ENCODE measurements at places on chromosomes 5 and 9.

GRCh38 chr5:61397238-61397637, 65.2 kb downstream of the ZSWIM6 start:
- DNase-seq: no peak

- DNase-seq: no peak
Observed at GRCh38 chr9:95095641-95096355, 221.7 kb downstream of the FANCC start.

DNA sequence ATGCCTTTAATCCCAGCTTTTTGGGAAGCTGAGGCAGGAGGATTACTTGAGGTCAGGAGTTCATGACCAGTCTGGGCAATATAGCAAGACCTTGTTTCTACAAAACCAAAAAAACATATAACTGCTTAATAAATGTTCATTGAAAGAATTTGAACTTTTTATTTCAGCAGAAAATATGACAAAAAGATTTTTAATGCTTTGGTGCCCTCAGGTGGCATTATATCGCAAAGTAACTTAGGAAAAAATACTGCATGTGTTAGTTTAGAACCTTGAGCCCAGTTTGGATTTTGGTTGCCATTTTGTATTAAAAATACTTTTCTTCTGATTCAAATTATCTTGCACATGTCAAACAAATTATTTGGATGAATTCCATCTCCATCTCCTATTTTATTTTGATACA, 103.2 kb downstream of the GPBP1 start:
- no peak for DNase-seq

DNA sequence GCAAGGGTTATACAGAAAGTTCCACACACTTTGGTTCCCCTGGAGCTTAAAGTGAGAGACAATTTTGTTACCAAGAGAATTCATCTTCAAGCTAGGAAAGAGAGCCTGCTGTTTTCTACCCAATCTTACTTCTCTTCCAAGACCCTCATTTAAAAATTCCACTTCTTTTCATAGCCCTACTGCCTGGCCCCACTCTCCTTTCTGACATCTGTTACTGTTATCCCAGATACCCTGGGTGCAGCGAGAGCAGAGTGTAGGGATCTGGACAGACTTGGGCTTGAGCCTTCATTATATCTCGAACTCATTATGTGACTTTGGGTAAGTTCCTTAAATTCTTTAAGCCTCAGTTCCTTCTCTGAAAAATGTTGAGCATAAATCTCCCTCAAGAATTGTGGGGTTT, 263.1 kb downstream of the ASTN2 start:
- DNase-seq: no peak

GRCh38 chr5:98880151-98880550, 48.7 kb downstream of the CHD1 start:
- no peak for DNase-seq

DNA sequence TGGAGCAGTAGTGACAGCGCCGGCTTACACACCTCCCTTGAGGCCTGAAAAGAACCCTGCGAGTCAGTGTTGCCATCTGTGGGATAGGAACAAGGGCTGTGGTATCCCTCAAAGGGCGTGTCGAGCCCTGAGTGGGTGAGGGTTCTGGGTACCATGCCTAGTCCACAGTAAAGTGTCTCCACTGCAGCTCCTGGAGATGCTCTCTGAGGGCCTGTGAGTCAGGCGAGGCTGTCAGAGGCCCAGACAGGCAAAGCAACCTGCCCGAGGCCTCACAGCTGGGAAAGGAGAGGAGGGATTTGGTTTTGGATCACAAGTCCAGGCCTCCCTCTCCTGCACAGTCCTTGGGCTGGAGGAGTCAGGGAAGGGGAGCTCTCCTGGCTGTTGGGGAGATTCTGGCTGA, 6.1 kb downstream of the PRRX2 start:
- DNase-seq: no peak

DNA sequence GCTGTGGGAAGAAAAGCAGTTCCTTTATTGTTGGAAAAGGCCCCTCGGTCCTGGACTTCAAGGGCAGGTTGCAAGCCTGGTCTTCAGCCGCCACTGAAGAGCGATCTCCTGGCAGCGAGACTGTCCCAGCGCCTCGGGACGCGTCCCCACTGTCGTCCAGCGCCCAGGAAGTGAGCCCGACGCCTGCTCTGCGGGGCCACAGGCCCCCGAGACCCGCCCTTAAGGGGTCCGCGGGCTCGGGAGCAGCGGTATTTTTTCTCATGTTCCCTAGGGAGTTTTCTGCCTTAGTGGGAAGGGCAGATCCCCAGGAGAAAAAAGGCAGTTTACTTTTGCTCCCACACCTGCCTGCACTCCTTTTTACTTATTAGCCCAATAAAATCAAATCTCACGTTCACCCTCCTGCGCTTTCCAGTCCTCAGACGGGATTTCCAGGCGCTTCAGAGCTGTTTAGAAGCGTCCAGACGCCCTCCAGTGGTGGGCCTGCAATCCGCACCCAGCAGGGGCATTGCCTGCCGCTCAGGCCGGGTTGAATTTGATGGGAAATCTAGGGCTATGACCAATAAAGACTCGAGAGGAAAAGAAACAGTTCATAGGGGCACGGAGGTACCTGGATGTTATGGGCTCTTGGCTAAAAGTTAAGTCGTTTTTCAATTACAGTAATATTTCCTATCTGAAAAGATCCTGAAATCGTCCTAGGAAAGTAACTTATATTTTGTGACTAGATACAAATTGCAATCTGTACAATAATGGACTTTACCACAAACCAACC, 2.8 kb upstream of the EFNA5 start:
- peak; percentile 42 for DNase-seq

- no peak for DNase-seq
Observed at GRCh38 chr9:7973123-7973522, 173.5 kb upstream of the DMAC1 start.

- DNase-seq: no peak
Observed at GRCh38 chr5:5950658-5951057, 427.7 kb downstream of the MED10 start.

- no peak for DNase-seq
Observed at GRCh38 chr9:127083138-127083980, 39.1 kb downstream of the ANGPTL2 start.

DNA sequence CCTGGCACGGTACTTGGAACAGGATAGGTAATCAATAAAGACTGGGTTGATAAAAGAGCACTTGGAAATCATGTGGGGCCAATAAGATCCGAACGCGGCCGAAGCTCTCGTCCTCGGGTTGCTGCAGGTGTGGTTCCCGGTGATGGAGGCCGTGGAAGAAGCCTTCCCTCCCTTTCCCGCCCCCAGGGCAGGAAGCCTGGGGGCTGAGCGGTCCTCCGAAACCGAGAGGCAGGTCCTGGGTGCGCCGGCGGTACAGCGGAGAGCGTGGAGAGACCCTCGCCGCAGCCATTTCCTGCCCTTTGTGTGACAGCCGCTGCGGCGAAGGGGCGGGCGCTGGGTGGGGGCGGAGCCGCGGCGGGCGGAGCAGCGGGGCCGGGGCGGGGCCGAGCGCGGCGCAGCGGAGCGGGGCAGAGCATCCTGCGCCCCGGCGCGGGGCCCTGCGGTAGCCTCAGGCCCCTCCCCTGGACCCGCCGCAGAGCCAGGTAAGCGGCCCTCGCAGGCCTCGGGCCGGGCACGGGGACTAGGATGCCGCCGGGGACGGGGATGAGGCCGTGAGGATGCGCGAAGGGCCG, at the start of gene CYFIP2:
Gene CYFIP2 (plus strand): TSS at position 410 of the 572 bp plus-strand sequence. CDS start 19,239 bp downstream, outside the sequence.
- DNase-seq: peak; percentile 85

GRCh38 chr9:110832926-110833325, 164.3 kb downstream of the MUSK start:
- DNase-seq: no peak

- no peak for DNase-seq
Observed at GRCh38 chr9:14846871-14847311, 63.3 kb downstream of the FREM1 start.

GRCh38 chr9:129414377-129414992, 206.4 kb downstream of the C9orf50 start:
- peak; percentile 40 for DNase-seq

Data from central memory CD4-positive, alpha-beta T cell (primary cell).